Fibroblast of skin of scalp (primary cell): ENCODE measurements at places on chromosomes 2 and 18.

DNA sequence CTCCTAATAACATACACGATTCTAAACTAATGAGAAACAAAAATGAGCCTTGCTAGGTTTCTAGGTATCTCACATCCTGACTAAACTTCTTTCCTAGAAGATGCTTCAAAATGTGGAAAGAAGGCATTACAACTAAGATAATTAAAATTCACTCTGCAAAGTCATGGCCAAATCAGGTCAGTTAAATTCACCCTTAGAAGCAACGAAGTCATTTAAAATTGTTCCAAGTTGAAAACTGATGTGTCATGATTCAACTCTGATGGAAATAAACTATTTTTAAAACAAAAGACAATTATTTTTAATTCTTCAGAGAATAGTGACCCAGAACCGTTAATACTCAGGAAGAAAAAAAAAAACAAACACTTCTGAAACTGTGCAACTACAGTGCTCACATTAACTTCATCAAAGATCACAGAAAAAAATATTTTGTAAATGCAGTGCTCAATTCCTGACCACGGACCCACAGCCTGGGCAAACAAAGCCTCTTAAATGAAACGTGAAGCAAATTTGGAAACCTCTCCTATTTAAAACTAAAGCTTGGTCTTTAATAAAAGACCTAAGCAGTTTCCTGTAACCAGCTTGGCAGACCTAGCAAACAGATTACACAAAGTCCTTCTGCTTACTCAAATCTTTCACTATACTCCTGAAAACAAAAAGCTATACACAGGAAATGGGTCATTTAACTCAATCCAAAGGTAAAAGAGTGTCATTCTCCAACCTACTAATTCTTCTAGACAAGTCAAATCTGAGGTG is 39.0 kb downstream of the CHN1 start:
- DNase-seq, result no peak

DNA sequence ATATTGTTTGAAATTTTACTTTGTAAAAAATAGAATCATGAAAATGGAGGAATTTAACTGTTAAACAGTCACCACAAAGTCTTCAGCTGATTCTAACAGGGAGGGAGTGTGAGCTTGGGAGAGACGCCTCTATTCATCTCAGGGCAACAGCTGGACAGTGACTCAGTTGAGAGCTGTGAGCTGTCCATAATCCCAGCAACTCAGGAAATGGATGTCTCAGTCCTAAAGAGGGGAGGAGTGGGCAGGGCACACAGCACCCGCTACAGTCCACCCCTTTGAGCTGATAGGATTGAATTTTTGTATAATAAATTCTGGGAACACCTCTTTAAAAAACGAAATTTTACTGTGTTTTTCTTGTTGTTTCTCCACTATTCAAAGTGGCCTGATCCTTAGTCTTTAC is 255.1 kb upstream of the THUMPD2 start:
- DNase-seq, result peak; percentile 45

DNA sequence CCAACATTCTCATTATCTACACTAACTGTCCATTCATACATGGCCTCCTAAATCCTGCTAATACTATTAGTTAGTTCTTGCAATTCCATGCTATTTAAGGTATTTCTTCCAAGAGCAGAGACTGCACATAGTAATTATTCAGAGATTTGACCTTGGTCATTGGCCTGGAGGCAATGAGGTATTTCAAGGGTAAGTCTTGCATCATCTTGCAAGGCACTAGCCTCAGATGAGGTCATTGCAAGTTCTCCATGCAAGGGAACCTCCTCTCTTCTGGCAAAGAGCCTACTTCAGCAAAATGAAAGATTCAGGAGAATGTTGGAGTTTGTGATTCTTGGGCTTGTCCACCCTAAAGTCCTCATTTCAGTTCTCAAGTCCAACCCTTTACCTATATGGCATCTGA is 48.5 kb upstream of the IKZF2 start:
- DNase-seq, result peak; percentile 32

- peak; percentile 23 for DNase-seq
Measured at GRCh38 chr2:239465017-239466001, 64.5 kb upstream of the HDAC4 start.

DNA sequence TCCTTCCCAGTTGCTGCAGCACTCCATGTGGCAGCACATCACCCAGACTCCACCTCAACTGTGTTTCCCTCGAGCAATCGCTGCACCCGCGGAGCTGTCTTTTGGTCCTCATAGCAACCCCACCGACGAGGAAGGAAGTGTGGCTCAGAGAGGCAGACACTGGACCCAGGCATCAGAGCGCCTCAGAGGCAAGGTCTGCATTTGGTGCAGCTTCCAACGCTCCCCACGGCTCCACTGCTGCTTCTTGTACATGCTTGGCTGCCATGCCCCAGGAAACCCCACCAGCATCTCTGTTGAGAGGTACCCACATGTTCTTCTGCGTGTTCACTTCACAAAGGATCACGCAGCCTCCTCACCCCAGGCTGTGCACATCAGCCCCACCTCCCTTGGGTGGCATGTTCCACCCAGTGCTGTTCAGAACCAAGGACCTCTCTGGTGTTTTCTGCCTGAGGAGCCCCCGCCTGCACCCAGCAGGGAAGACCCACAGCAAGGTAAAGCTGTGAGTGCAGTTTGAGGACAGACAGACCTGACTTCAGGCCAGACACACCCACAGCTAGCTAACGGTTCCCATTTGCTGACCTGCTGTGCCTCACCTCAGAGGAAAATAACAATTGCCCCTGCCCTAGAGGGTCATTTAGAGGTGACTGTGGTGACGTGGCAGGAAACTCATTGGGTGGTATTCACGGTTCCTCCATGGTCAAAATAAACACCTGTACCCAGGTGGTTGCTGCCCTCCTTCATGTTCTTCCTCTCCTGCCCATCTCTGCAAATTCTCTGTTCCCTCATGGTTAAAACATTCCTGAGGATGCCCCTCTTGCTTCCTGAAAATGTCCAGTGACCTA is 326.3 kb upstream of the MYT1L start:
- no peak for DNase-seq

DNA sequence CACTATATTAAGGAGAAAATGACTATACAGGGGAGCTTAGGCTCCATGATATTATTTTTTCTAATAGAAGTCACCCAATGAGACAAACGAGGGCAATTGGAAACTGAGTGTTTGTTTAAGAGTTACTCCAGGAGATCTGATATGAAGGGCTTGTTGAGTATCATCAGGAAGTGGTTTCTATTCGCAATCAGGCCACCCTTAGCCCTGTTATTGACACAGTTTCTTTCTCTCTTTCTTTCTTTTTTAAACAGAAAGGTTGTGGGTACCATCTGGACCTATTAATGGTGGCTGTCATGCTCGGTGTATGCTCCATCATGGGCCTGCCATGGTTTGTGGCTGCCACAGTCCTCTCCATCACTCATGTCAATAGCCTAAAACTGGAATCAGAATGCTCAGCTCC is 117.3 kb downstream of the DPP4 start:
- DNase-seq, result no peak

- no peak for DNase-seq
Measured at GRCh38 chr2:200528228-200528627, 2.2 kb downstream of the SGO2 start.

- peak; percentile 46 for DNase-seq
Measured at GRCh38 chr18:9616049-9616448, 1.7 kb upstream of the PPP4R1 start.

DNA sequence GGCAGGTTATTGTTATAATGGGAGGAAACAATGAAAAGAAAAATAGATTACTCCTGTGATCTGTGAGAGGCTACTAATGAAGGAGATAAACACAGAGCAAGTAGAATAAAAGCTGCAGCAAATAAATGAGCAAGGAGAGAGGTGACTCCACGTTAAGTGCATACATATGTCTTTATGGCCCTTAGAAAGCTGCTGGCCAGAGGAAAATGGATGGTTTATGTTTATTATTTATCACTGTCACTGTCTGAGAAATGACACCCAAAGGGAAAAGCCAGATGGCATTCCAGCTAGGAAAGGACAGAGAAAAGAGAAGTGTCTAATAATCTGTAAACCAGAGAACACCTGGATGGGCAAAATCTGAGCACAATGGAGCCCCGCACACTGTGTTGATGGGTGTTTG is 122.9 kb upstream of the DDX18 start:
- no peak for DNase-seq

GRCh38 chr2:47073641-47074040 is 81.5 kb downstream of the STPG4 start:
- DNase-seq, result no peak

DNA sequence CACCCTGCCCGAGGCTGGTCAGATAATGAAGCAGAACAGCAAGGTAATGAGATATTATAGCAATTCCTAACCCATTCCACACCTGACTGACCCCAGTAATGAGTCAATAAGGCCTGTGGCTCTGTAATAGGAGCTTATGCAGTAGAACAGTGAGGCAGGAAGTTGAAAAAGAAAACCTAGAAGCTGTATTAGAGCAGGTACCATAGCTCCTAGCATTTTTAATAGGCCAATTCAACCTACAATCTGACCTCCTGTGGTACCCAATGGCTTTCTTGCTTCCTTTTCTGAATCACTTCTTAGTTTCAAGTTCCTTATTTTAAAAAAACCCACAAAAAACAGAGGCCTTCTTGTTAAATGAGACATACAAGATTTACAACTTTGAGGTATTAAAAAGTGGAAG is 43.6 kb upstream of the MAP2 start:
- no peak for DNase-seq

DNA sequence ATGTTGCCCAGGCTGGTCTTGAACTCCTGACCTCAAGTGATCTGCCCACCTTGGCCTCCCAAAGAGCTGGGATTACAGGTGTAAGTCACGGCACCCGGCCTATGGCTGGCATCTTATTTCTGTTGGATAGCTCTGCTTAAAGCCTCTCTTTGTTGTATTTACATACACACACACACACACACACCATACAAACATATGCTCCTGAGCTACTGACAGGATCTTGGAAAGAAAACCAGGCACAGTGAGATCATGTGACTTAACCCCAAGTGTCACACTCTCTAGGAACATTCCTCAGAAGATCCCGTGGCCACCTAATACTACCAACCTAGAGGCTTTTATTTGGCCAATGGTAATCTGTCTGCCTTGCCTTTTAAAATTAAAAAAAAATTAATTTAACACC is 85.1 kb upstream of the HAAO start:
- DNase-seq, result no peak

GRCh38 chr2:173400760-173401159 is 46.1 kb downstream of the CDCA7 start:
- peak; percentile 18 for DNase-seq

DNA sequence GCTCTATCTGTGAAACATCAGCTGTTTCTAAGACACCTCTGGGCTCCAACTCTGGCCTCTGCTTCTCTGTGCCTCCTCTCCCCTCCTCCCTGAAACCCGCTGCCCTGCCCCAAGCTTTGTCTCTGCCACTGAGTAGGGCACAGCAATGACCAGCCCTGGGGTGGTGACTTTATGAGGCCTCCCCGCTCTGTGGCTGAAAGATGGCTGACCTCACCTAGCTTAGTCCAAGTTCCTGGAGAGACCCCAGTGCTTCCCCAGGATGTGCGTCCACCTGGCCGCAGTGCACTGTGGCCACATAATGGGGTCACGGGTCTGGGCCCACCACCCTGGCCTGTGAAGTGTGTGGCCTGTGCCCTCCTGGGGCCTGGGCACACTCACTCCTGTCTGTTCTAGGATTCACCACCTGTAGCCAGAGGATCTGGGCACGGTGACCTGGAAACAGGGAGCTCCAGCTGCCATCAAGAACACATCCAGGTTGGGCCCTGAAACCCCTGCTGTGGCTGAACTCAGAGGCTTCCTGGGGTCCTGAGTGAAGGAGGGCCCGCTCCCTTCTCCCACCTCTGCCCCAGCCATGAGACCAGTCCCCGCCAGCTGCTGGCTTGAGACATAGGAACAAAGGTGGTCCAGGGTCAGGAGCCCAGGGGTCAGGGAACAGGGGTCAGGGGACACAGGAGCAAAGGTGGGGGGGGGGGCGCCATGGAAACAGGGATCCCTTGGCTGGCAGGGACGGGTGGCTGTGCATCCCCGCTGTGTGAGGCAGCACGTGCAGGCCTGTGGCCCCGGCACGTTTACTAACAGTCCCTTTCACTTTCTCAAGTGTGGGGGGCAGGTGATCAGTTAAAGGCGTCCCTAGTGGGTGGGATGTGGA is 29.3 kb upstream of the OTOS start:
- DNase-seq, result no peak

- no peak for DNase-seq
Measured at GRCh38 chr18:79799619-79800370, 2.1 kb downstream of the KCNG2 start.

DNA sequence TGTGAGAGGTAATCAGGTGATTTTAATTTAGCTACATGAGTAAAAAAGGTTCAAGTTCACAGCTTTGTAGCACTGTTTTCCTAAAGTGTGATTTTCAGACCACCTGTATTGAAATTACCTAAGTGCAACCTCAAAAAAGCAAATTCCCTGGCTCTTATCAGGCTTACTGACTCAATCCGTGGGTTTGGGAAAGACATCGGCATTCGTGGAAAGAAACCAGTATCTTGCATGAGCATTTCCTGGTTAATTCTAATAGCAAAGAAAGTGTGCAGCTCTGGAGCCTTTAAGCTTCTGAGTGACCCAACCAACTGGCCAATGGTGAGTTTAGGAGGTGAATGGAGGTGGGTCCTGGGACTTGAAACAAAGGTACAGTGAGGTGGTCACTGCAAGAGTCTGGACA is 300.9 kb downstream of the NBAS start:
- no peak for DNase-seq

GRCh38 chr2:121902616-121903015 is 147.2 kb downstream of the TSN start:
- DNase-seq, result no peak

DNA sequence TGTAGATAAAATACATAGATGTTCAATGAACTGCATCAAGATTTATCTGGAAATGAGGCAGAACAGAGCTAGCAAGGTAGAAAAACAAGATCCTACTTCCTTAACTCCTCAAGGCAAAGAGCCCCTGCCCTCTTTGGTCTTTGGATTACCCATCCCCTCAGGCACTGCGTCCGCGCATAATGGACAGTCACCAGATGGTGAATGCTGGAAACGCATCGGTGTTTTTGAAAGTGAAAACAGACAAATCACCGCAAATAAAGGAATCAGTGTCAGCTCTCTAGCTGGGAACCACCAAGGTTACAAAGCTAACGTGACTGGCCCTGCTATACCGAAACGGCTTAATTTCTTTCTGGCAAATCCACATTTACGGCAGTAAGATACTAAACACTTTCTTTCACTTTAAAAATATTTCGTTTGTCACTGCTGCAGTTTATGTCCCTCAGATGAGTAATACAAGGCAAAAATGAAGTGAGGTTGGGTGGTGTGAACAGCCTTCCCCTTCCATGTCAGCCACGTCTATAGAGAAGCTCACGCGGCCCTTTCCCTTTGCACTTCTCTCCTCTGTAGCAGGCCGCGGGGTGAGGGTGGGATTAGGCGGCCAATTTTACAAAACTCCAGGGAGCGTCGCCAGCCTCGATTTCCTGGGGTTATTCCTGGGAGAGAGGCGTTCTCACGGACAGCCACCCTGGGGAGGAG is 627 bp upstream of the GALR1 start:
- no peak for DNase-seq

- no peak for DNase-seq
Measured at GRCh38 chr18:63316612-63317555, 2.7 kb downstream of the BCL2 start.

- DNase-seq, result peak; percentile 56
Measured at GRCh38 chr2:198309673-198310280, 505.4 kb downstream of the PLCL1 start.
